ENCODE measurements at places on chromosomes 12 and 14. TPM values are rescaled to one million over a fixed set of nuclear protein-coding genes. Genes with fewer than 3 reads are reported as not detected.

Gene KCTD10
- total RNA-seq: 33.0 TPM

Gene OR6C74
- total RNA-seq: not detected

DNA sequence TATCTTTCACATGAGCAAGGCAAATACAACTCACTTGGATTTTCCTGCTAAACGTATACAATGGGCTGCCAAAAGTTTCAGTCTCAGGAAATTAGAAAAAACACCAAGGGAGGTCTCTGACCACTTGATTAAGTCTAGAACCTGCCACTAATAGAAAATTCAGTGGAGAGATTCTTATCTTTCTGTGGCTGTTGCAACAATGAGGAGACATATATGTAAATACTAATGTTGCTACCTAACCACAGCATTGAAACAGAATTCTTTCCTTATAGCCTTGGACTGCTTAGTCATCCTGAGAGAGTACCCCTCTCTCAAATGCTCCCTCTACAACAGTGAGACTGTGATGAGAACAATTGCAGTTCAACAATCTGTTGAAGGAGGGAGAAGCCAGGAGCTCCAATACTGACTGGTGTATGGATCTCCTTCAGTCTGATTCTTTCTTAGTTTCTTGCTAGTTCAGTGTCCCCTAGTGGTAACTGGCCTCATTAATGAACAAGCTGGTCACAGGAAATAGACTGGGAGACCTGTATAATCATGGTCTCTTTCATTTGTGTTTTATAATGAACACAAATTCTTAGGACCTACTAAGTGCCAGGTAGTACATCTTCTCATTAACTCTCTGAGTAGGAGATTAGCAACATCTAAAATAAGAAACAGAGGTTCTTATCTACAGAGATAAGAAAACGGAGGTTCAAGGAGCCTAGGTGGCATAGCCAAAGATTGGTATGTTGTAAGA lies 164.5 kb downstream of the SLC38A4 start:
- H3K4me1 ChIP-seq: peaks cover 79% of the 10 kb centered on the region
- no peak overlapping the region for H3K4me3 ChIP-seq
- peak; percentile 69 for DNase-seq
- H3K27me3 ChIP-seq: no peaks in the 10 kb centered on the region
- H3K36me3 ChIP-seq: no peaks in the 10 kb centered on the region
- peak overlapping the region; percentile 90 for H3K27ac ChIP-seq

- no peak for DNase-seq
- no peaks in the 10 kb centered on the region for H3K4me1 ChIP-seq
- H3K4me3 ChIP-seq: no peak overlapping the region
- no peak overlapping the region for H3K27ac ChIP-seq
- no peaks in the 10 kb centered on the region for H3K27me3 ChIP-seq
Measured at GRCh38 chr12:50862316-50862715, 19.6 kb downstream of the TMPRSS12 start.

DNA sequence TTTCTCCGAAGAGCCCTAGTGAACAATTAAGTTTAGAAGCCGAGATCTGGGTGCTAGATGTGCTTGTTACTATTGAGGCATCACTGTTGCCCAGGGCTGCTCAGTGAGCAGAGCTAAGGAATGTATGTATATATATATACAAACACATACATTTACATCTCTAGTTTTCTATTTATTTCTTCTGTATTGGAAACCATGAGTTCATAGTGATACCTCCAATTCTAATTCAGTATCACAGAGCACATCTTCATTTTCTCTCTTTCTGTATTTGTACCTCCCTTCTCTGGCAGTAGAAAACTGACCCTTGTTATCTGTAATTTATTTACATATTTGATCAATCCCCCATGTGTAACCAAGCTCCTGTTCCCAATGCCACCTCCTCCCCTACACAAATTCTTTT lies 40.7 kb upstream of the FUT8 start:
- no peak overlapping the region for H3K4me3 ChIP-seq
- no peaks in the 10 kb centered on the region for H3K36me3 ChIP-seq
- no peak for DNase-seq
- no peaks in the 10 kb centered on the region for H3K27me3 ChIP-seq

DNA sequence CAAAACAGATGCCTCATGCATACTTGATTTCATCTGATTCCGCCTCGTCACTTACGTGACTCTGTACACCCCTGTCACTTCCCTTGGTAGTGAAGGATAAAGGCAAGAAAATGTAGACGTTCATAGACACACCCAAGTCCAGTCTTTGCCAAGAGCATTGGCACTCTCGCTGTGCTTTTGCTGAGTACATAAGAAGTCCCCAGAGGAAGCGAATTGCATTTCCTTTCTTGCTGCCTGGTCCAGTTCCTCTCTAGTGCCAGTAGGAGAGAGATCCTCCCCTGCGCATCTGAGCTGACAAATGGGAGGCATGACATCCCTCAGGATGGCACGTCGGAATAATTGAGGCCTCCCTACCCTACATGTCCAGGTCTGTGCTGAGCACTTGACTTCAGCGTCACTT lies 21.3 kb upstream of the RIN3 start:
- no peaks in the 10 kb centered on the region for H3K27me3 ChIP-seq
- no peak overlapping the region for H3K4me3 ChIP-seq
- H3K27ac ChIP-seq: no peak overlapping the region
- H3K36me3 ChIP-seq: no peaks in the 10 kb centered on the region
- DNase-seq: no peak
- no peaks in the 10 kb centered on the region for H3K4me1 ChIP-seq

DNA sequence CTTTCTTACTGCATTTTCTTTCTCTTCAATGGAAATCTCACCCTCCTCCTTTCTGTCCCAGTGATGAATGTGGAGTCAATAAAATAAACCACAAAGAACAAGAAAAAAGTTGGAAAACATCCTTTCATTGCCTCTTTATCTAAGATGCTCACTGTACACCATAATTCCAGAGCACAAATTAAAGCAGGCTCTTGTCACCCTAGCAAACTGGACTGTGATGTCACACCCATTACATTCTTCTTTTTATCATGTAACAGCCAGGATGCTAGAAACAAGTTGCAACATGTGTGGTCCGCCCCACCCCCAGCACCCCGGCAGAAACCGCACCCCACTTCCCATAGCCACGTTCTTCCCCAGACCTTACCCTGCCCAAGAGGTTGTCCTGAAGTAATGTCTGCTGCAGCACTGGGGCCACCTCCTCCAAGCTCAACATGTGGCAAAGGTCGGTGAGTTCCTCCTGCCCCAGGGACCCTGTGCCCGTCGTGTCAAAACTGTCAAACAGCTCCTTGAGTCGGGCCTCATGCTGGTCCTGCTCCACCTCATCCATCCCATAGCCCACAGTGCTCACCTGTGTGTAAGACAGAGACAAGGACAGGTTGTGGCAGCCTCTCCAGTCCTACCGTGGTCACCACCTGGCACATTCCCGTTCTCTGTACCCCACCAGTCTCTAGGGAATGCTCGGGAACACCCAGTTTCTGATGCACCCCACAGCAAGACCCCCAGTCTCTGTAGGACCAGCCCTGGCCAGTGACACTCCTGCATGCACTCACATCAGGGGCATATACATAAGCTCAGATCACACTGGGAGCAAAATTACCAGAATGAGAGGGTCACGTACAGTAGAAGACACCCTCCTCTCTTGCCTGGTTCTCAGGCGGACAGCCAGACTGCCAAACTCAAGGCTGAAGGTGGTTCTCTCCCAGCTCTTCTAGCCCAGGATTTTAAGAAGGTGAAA lies 9.2 kb downstream of the NIN start:
- DNase-seq: no peak
- no peak overlapping the region for H3K27ac ChIP-seq
- H3K4me1 ChIP-seq: peaks cover 17% of the 10 kb centered on the region

DNA sequence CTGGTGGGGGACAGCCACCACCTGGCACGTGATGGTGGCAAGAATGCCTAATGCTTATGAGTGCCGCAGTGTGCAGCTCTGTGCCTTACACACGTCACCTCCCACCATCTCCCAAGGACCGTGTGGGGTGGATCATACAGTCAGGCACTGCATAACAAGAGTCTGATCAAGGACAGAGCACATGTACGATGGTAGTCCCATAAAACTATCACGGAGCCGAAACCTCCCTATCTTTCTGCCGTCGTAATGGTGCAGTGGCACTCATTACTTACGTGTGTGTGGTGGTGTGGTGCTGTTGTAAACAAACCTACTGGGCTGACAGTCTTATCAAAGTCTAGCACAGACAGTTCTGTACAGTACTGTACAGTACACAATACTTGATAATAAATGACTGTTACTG lies 89.3 kb downstream of the CACNA1C start:
- H3K36me3 ChIP-seq: no peaks in the 10 kb centered on the region
- DNase-seq: no peak
- H3K27me3 ChIP-seq: no peaks in the 10 kb centered on the region
- H3K4me1 ChIP-seq: peaks cover 16% of the 10 kb centered on the region

DNA sequence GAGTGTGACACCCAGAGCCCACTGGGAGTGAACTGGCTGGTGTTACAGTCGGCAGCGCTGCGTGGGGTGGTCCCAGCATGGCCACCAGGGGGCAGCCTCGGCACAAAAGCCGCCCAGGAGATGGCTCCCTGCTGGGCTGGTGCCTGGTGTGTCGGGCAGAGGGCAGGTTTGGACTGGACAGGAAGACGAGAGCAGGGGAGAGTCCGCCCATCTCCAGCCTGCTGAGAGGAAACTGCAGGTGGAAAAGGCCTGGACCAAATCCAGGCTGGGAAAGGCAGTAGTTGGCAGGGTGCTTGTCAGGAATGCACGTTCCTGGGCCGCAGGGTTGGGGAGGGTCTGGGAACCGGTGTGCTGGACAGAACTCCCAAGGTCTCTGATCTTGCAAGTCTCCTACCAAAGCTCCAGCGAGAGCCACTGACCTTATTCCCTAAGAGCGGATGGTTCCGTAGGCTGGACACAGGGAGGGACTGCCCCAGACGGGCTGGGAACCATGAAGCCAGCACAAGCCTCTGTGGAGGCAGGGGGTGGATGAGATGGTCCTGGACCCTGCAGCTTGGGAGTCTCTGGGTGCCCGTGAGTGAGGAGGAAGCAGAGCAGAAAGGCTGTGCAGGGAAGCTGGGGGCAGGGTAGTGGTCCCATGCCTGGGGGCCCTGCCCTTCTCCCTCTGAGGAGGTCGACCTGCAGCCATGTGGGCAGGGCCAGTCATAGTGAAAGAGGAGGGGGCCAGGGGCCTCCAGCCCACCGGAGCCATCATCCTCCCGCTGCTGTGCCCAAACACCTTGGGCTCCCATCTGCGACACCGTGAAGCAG lies 1.8 kb downstream of the AHNAK2 start:
- H3K4me1 ChIP-seq: peaks cover 61% of the 10 kb centered on the region
- DNase-seq: peak; percentile 84
- no peak overlapping the region for H3K27ac ChIP-seq
- H3K27me3 ChIP-seq: no peaks in the 10 kb centered on the region
- no peaks in the 10 kb centered on the region for H3K36me3 ChIP-seq

DNA sequence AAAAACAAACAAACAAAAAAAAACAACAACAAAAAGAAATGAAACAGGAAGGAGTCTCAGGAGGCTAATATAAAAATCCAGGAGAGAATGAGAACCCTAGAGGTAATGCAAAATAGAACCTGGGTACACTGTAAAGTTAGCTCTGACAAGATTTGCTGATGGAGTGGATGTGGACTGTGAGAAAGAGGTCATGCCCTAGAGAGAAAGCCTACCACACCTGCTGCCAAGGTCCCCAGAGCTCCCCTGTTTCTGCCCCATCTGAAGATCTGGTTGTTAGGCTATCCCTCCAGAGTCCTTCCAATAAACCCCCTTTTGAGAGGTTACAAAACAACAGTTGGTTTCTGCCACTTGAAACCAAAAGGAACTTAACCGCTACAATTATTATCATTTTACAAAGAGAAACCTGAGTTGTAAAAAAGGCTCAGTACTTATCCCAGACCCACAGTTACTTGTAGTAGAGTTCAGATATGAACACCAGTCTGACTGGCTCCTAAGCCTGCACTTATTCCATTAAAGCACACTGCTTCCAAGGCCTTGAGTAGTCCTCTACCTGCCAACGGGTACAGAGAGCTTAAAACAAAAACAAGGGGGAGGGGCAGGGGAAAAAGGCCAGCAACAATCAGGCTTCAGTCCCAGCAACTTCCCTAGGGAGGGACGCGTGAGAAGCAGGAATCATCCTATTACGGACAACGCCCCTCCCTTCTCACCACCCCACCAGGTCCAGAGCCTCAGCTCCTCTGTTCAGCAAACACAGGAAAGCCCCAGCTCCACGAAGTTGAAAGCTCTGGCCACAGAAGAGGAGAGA lies 27.7 kb downstream of the PPP1R13B start:
- H3K4me1 ChIP-seq: no peaks in the 10 kb centered on the region
- no peaks in the 10 kb centered on the region for H3K36me3 ChIP-seq
- no peaks in the 10 kb centered on the region for H3K27me3 ChIP-seq

DNA sequence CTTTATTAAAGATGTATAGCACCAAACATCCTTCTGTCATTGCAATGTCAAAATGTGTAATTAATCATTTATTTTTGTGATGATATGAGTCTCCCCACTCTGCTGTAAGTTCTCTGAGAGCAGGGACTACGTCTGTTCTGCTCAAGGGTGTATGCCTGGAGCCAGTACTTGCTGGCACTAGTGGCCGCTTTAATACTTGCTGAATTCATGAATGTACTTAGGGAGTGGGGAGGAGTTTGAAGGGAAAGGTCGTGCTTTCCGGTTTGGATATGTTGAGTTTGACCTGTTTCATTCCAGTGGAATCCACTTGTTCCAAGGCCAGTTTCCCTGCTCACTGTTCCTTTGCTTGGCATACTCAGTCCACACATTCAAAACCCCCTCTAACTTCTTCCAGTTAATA lies 1.9 kb upstream of the DCAF5 start:
- H3K36me3 ChIP-seq: peaks cover under 1% of the 10 kb centered on the region
- H3K27ac ChIP-seq: no peak overlapping the region
- no peak overlapping the region for H3K4me3 ChIP-seq
- no peak for DNase-seq

GRCh38 chr14:57865403-57866198 lies at the start of gene SLC35F4:
Gene SLC35F4 (minus strand): TSS chr14:57866092.
- no peaks in the 10 kb centered on the region for H3K36me3 ChIP-seq
- no peaks in the 10 kb centered on the region for H3K4me1 ChIP-seq
- no peak for DNase-seq
- H3K4me3 ChIP-seq: no peak within 1 kb of the TSS
- H3K27ac ChIP-seq: no peak within 1 kb of the TSS

- peaks cover 2% of the 10 kb centered on the region for H3K27me3 ChIP-seq
- no peak for DNase-seq
- H3K36me3 ChIP-seq: no peaks in the 10 kb centered on the region
- no peak overlapping the region for H3K27ac ChIP-seq
Measured at GRCh38 chr14:96660123-96660522, 137.1 kb upstream of the VRK1 start.

DNA sequence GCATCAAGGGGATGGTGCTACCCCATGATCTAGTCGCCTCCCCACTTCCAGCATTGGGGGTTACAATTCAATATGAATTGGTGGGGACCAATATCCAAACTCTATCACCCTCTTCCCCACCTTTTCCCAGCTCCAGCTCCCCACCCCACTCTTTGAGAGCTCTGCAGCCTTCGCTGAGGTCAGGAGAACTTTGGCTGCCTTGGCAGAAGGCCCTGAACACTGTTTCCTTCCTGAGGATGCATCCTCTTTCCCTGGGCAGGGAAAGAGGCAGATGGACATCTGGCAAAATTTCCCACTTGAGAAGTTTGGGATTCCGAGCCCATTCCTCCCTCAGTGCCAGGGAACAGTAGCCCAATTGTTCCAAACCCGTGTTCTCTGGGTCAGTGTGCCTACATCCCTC lies 169.1 kb downstream of the TSPAN9 start:
- no peak overlapping the region for H3K27ac ChIP-seq
- no peak overlapping the region for H3K4me3 ChIP-seq
- no peak for DNase-seq
- H3K4me1 ChIP-seq: peaks cover 7% of the 10 kb centered on the region
